ENCODE measurements at places on chromosomes 6 and 20.

DNA sequence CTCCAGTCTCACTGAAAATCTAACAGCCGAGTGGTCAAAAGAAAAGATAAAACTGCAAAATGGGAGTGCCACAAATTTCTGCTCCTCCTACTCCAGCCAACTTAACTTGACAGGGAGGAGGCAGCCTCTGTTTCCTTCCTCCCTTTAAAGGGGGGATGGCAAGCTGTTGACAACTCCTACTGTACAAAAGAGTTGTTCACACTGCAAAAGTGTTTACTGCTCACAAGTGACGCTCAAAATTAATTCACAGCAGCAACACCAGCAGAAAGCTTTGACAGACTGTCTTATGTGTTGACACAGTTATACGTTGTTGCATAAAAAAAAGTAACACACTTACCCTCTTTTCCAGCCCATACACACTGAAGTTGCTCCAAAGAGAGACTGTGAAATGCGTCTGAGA, 169.8 kb downstream of the BACH2 start:
- no peak for DNase-seq

GRCh38 chr20:10578607-10579006, 95.2 kb downstream of the JAG1 start:
- DNase-seq = no peak

GRCh38 chr6:167094820-167095637, 27.9 kb upstream of the CCR6 start:
- DNase-seq = peak; percentile 83

DNA sequence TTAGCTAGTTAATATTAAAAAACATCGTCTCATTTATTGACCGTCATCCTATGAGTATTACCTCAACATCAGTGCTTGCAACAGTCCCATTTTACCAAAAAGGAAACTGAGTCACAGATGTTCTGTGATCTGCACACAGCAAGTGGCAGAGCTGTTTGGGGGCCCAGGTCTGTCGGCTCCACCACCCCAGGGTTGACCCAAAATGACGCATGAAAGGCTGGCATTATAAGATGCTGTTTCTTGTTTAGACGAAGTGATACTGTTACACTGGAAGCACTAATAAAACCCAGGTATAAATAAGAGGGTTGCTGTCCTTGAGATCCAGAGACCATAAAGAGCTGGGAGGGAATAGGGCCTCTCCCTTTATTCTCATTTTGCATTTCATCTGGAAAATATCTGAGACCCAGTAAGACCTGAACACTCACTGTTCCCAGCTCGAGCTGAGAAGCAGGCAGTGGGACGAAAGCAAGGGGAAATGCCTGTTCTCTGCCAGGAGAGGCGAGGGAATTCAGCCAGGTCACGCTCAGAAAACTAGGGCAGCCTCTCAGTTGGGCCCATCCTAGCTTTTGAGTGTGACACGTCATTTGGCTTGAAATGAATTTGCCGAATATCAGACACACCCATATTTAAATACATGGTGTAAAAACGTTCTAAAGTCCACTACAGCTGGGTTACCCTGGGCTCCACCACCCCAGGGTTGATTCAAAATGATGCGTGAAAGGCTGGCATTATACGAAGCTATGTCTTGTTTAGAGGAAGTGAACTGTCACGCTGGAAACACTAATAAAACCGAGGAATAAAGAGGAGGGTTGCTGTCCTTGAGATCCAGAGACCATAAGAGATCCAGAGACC, 1.4 kb upstream of the MICAL1 start:
- no peak for DNase-seq

DNA sequence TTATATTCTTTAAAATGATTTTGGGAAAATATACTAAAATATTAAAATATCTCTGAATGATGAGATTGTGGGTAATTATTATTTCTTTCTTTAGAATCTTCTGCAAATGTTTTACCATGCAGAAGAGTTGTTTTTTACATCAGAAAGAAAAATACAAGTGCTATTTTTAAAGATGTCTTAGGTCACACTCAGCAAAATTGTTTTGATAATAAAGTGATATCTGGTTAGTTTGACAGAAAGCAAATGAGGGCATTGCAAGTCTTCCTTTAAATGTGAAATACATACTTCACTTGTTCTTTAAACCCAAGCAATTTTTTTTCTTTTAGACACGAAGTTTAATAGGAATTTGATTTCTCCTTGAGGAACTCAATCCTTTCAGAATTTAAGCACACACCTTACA, 43.6 kb upstream of the STXBP5 start:
- DNase-seq = no peak
